ENCODE measurements at places on chromosomes 7 and 10.
A peak's percentile ranks its signal among the peaks of the same experiment; 100 is the strongest.

DNA sequence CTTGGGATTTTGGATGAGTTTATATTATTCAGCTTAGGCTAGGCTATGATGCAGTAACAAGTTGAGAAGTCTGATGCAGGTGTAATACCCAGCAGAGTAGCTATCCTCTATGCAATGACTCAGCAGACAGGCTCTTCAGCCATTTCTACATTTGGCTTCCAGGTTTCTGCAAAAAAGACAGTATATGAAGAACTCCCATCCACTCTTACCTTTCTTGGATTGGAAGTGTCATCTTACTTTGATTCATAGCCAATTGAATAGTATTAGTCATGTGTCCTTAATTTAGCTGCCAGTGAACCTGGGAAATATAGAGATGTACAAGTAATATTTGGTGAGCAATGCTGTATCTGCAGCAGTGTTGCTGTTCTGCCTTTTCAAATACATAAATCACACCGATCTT, 127.8 kb upstream of the NPSR1 start:
- DNase-seq = no peak

- no peak for DNase-seq
Measured at GRCh38 chr10:76316234-76316633, 884.8 kb downstream of the LRMDA start.

DNA sequence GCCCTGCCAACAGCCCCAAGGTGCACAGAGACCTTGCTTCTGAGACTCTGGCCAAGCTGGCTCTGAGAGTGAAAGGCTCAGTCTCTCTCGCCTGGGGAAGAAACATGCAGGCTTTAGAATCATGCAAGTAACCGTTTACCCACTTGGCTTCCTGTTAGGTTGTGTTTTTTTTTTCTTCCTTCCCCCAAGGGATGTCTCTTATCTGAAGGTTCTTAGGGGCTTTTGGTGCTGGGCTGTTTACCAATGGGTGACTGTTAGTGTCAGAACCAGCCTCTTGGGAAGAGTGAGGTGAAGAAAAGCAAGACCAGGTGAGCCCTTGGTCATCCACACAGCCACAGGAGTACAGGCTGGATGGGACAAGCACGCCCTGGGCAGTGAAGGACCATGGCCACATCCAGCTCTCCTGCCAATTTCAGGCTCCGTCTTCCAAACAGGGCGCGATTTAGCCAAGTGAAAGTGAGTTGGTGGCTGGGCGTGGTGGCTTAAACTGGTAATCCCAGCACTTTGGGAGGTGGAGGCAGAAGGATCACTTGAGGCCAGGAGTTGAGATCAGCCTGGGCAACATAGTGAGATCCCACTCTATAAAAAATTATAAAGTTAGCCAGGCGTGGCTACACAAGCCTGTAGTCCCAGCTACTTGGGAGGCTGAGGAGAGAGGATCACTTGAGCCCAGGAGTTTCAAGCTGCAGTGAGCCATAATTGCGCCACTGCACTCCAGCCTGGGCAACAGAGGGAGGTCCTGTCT, 76.3 kb upstream of the CUX1 start:
- no peak for DNase-seq

- peak; percentile 33 for DNase-seq
Measured at GRCh38 chr10:92291921-92292845, 1.2 kb downstream of the MARCHF5 start.

DNA sequence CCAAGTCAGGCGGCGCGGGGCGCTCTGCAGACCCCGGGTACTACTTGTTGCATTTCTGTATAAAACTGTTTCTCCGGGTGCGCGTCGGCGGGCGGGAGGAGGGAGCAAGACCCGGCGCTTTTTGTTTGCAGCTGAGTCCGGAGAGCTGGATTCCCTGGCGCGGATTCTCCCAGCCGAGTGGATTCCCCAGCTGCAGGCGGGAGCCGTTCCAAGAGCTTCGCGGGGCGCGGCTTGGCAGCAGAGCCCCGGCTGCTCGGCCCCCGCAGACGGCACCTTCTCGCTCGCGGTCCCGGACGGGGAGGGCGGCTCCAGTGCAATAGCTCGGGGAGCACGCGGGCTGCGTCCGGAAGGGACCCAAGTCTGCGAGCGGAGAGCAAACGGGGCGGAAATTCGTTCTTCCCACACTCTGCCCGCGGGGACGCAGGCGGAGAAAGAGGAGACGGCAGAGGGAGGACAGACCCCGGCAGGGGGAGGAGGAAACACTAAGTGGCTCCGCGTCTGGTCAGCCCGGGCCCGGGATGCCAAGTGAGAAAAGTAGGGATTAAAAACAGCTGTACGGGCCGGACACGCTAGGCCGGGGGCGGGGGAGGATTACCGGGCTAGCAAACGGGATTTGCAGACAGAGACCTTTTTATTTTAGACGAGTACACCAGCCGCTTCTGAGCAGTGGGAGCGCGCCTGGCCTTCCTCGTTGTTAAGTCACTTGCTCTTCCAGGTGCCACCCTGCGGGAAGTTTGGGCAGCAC, at the start of gene TRIL:
TSS of gene TRIL (minus strand) at position 96 of the 745 bp plus-strand sequence. CDS start 284 bp downstream, outside the sequence.
- peak; percentile 80 for DNase-seq

Measured in iPS-NIHi11 (cell line).